Mucosa of descending colon (tissue), 3 donors: ENCODE measurements at places on chromosomes 2 and 18. TPM values are rescaled to one million over a fixed set of nuclear protein-coding genes. Genes with fewer than 3 reads are reported as not detected.
A peak's percentile ranks its signal among the peaks of the same experiment; 100 is the strongest.

Gene EVX2
- total RNA-seq = not detected

GRCh38 chr18:35572644-35573043, 8.9 kb upstream of the GALNT1 start:
- DNase-seq = no peak

Gene ASXL3
- total RNA-seq = 8.5 TPM

- DNase-seq = no peak
Observed at GRCh38 chr2:240472078-240472790, 36.8 kb downstream of the GPC1 start.

Gene C1GALT1C1L
- total RNA-seq = not detected

DNA sequence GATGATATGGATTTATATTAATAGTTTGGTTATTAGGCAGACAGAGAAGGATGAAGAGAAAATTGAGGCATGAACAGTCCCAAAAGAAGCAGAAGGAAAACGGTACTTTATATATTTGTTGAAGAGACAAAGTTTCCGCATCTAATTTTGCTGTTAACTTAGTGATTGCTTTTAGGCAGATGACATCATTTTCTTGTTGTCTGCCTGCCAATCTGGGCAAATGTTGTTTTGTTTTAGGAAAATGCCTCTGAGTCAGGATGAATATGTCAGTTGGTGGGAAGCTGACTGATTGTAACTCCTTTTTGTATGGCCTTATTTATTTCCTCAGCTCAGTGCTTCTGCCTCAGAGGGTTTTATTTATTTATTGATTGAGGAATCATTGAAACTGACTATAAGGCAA, 52.5 kb upstream of the CAVIN2 start:
- DNase-seq = no peak

Gene TRAF3IP1
- total RNA-seq = 16.3 TPM

DNA sequence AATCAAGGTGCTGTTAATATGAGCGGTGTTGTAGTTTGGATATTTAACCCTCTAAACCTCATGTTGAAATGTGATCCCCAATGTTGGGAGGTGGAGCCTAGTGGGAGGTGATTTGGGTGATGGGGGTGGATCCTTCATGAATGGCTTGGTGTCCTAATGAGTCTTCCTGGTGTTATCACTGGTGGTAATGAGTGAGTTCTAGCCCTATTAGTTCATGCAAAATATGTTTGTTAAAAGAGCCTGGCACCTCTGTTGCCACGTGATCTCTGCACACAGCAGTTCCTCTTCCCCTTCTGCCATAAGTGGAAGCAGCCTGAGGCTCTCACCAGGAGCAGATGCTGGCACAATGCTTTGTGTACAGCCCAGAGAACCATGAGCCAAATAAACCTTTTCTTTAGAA, 158.4 kb downstream of the FMNL2 start:
- DNase-seq = no peak

- DNase-seq = peak; percentile 83
Observed at GRCh38 chr18:31685097-31686082, 1.0 kb upstream of the B4GALT6 start.

Gene NPAS2
- total RNA-seq = 42.5 TPM
